Activated CD8-positive, alpha-beta T cell treated with anti-CD3 and anti-CD28 coated beads, Interleukin-2, amount 10 ng/mL, durations not matched to agents 7 days and 5 days (primary cell): ENCODE measurements at places on chromosomes 16 and 17. TPM values are rescaled to one million over a fixed set of nuclear protein-coding genes. Genes with fewer than 3 reads are reported as not detected.
A peak's percentile ranks its signal among the peaks of the same experiment; 100 is the strongest.

DNA sequence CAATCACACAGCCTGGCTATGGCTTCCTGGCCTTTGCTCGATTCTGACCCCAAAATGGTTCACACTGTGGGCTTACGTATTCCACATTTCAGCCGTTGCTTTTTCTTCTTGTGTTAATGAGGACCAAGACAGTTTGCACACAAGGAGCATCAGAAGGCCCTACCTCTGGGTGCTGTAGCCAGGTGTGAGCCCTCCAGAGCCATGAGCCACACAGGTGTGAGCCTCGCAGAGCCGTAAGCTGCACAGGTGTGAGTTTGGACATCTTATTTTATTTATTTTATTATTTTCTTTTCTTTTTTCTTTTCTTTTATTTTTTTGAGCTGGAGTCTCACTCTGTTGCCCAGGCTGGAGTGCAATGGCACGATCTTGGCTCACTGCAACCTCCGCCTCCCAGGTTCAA lies 70.6 kb downstream of the LMF1 start:
- H3K27ac ChIP-seq = no peak overlapping the region
- H3K4me3 ChIP-seq = no peak overlapping the region
- no peaks in the 10 kb centered on the region for H3K4me1 ChIP-seq
- DNase-seq = no peak
- peaks cover 3% of the 10 kb centered on the region for H3K36me3 ChIP-seq

- no peaks in the 10 kb centered on the region for H3K4me1 ChIP-seq
- no peaks in the 10 kb centered on the region for H3K36me3 ChIP-seq
- no peaks in the 10 kb centered on the region for H3K27me3 ChIP-seq
- H3K27ac ChIP-seq = no peak overlapping the region
Measured at GRCh38 chr17:53006006-53006405, 816.7 kb upstream of the KIF2B start.

DNA sequence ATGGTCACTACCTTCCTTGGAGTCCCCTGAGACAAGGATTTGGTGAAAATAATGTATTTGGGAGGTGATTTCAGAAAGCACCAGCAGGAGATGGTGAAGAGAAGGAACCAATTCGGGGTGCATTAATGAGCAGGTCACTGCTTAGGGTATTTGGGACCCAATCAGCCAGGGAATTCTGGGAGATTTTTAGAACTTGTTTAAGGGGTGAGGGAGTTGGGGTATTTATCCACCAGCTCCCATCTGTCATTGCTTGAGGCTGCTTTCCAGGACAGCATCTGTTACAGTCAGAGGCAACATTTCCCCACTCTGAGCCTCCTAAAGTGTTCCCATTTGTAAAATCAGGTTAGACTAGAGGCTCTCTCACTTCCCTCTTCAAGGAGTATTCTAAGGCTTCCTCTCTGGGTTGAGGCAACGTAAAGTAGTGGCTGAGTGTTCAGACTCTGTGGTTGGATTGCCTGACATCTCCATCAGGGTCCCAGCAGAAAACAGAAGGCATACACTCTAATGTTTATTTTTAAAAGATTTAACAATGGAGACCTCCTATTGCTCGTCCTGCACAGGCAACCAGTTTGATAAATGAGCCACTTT lies 60.9 kb downstream of the CLEC19A start:
- no peak for DNase-seq
- no peak overlapping the region for H3K4me3 ChIP-seq
- peaks cover 4% of the 10 kb centered on the region for H3K27me3 ChIP-seq
- no peaks in the 10 kb centered on the region for H3K36me3 ChIP-seq
- no peaks in the 10 kb centered on the region for H3K4me1 ChIP-seq

DNA sequence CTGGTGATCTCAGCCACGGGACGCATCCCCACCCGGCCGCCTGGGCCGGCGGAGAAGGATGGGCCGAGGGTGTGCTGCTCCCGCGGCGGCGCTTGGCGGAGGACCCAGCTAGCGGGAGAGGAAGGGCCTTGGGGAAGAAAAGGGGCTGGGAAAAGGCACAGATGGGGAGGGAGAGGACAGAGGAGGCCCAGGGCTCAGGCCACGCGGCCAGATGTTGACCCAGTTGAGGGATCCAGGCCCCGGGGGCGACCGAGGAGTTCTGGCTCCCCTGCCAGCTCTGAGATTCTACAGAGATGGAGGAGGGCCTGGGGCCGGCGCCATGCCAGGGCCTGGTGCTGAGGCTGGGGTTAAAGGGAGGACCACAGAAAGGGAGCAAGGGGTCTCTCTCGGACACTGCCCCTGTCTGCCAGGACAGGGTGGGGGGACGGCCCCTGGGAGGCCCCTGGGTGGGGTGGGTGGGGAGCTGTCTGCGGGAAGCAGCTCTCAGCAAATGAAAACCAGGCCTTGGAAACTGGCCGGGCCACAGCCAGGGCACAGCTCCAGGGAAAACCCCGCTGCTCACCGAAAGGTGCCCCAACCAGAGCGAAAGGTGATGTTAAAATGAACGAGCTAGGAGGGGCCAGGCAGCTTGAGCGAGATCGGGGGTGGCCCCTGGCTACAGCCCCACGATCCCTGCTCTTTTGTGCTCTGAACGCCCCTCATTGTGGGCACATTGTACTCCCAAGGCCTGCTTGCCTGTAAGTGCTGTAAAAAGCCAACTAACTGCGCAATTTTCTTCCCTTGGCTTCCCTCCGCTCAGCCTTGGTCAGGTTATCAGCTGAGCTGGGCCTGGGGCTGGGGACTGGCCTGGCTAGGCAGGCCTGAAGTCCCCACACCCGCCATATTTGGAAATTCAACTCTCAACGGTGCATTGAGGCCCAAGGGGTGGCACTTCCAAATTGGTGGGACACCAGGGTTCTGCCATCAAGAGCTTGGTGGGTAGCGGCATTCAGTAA lies 191.4 kb downstream of the ZNF423 start:
- H3K4me1 ChIP-seq = no peaks in the 10 kb centered on the region
- no peak for DNase-seq
- H3K27ac ChIP-seq = no peak overlapping the region
- no peaks in the 10 kb centered on the region for H3K36me3 ChIP-seq
- no peak overlapping the region for H3K4me3 ChIP-seq
- H3K27me3 ChIP-seq = no peaks in the 10 kb centered on the region

GRCh38 chr17:43360739-43361505 lies 37.9 kb upstream of the ARL4D start:
- no peaks in the 10 kb centered on the region for H3K27me3 ChIP-seq
- peak overlapping the region; percentile 100 for H3K27ac ChIP-seq
- peak; percentile 97 for DNase-seq
- peak overlapping the region; percentile 91 for H3K4me3 ChIP-seq

DNA sequence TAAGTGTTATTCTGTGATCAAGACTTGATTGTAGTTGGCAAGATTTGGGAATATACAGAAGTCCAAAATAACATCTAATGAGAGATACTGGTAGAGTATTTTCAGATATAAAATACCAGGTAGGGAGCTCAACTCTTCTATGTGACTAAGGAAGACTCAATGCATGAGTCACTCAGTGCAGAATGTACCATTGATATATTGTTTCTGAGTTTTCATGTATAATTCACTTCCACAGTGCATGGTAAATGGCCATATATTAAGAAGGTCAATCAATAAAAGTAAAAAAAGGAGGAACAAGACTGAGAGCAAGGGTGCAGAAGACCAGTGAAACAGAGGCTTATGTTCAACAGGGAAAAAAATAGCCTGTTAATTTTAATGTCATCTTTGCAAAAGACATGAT lies 1387.9 kb downstream of the CDH8 start:
- no peak overlapping the region for H3K4me3 ChIP-seq
- no peaks in the 10 kb centered on the region for H3K4me1 ChIP-seq
- H3K36me3 ChIP-seq = no peaks in the 10 kb centered on the region
- H3K27ac ChIP-seq = no peak overlapping the region

DNA sequence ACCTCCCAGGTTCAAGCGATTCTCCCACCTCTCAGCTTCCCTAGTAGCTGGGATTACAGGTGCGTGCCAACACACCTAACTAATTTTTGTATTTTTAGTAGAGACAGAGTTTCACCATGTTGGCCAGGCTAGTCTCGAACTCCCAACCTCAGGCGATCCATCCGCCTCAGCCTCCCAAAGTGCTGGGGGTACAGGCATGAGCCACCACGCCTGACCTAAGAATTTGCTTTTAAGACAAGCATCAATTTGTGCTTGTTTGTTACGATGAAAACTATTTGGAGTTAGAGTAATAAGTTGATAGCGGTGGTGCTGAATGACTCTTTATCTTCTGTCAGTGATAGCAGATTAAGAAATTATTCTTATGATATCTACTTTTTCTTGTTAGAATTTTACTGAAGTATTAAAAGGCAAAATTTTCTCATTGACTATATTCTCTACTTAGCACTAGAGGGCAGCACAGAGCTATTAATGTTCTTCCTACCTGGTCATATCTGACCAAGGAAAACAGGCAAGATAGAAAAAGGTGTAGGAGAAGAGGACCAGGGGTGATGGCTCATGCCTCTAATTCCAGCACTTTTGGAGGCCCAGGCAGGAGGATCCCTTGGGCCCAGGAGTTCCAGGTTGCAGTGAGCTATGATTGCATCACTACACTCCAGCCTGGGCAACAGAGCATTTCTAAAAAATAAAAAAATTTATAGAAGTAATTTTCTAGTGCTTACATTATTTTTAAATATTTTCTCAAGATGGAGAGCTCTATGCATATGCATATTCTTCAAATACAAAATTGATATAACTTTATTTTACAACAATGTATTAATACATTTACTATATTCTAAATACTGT lies 24.5 kb downstream of the STXBP4 start:
- no peak overlapping the region for H3K27ac ChIP-seq
- no peak overlapping the region for H3K4me3 ChIP-seq
- DNase-seq = no peak
- H3K27me3 ChIP-seq = no peaks in the 10 kb centered on the region
- no peaks in the 10 kb centered on the region for H3K4me1 ChIP-seq

- H3K27me3 ChIP-seq = peaks cover 9% of the 10 kb centered on the region
- no peaks in the 10 kb centered on the region for H3K36me3 ChIP-seq
- H3K27ac ChIP-seq = no peak overlapping the region
- DNase-seq = no peak
Measured at GRCh38 chr16:8550728-8551387, 39.5 kb downstream of the TMEM114 start.

DNA sequence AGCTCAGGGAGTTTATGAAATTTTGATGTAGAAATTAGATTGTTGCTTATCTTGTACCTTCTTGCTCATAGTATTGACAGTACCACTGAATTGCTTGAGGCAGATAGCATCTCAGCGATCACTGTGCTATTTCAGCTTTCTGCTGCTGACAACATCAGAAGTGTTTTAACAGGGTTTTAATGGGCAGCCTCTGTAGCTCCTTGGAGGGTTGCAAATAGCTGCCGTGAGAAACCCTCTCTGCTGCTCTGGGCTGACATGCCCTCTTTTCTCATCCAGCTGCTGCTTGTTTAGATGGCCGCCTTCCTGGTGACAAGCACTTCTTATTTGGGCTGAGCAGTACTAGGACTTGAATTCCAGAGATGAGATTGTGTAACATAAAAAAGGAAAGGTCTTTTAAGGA lies 180.2 kb upstream of the TBX2 start:
- H3K27me3 ChIP-seq = no peaks in the 10 kb centered on the region
- H3K4me1 ChIP-seq = peaks cover 66% of the 10 kb centered on the region
- no peak for DNase-seq

DNA sequence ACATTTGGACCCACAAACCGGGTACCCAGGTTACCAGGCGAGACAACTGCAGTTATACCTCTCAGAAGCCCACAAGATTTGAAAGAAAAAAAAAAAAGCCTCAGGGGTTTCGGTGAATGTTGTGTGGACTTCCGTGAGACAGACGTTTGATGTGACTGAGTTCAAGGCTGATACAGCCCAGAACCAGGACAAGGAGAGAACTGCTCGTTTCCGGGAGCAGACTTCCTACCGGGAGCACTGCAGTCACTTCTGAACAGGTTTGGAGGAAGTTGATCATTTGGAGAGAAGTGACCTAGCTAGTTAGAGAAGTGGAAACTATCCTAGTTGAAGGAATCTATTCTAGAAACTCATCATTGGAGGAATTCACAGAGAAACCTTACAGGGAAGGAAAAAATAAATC lies 847 bp downstream of the CKLF start:
- no peaks in the 10 kb centered on the region for H3K27me3 ChIP-seq
- peaks cover 75% of the 10 kb centered on the region for H3K4me1 ChIP-seq
- H3K27ac ChIP-seq = peak overlapping the region; percentile 92
- H3K4me3 ChIP-seq = peak overlapping the region; percentile 90

DNA sequence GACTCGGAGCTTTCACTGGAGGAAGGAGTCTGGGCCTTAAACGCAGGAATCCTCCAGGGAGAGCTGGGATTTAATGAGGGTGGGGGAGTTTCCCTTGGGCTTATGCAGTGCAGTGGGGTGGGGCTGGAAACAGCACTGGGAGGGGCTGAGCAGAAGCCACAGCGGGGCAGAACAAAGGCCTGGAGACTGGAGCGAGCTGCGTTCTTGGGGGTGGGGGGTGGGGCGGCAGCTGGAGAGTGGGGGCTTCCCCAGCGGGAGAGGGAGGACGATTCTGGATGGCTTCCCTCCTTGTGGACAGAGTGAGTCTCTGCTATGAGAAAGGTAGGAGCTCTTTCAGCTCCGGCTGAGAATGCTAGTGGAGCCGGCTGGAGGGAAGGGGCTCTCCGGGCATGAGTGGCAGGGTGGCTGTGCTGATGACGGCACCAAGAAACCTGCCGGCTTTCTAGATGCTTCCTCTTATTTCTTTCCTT lies 406.0 kb downstream of the SEC14L1 start:
- H3K27ac ChIP-seq = no peak overlapping the region
- H3K4me3 ChIP-seq = no peak overlapping the region
- peaks cover 7% of the 10 kb centered on the region for H3K4me1 ChIP-seq
- no peak for DNase-seq
- peaks cover 11% of the 10 kb centered on the region for H3K27me3 ChIP-seq

TSNAXIP1 gene
- 0.47 TPM for total RNA-seq

MATCAP1 gene
- total RNA-seq = 48.2 TPM

BRIP1 gene
- 25.9 TPM for total RNA-seq

NPIPA2 gene
- total RNA-seq = 3.2 TPM

CIBAR2 gene
- total RNA-seq = not detected

ASGR2 gene
- total RNA-seq = not detected
